ENCODE measurements at places on chromosomes 16 and 17. TPM values are rescaled to one million over a fixed set of nuclear protein-coding genes. Genes with fewer than 3 reads are reported as not detected.

DNA sequence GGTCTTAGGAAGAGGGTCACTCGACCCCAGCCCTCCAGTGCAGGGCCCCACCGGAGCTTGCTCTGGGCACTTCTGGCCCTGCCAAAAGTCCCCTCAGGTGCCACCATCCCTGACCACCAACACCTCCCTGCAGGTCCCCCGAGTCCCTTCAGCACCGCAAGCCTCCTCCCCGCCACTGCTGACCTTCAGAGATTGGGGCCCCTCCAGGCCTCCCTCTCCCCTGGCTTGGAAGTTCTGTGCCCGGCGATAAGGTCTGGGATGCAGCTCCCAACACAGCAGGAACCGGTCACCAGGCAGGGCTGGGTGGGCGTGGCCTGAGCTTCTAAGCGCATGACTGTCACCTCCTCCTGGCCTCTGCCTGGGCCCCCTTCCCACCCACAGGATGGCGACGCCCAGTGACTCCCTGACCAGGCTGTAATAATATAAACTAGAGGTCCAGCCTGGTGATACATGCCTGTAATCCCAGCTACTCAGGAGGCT lies 11.2 kb downstream of the PIEZO1 start:
- no peak for DNase-seq

Gene GAS7
- 47.1 TPM for total RNA-seq

DNA sequence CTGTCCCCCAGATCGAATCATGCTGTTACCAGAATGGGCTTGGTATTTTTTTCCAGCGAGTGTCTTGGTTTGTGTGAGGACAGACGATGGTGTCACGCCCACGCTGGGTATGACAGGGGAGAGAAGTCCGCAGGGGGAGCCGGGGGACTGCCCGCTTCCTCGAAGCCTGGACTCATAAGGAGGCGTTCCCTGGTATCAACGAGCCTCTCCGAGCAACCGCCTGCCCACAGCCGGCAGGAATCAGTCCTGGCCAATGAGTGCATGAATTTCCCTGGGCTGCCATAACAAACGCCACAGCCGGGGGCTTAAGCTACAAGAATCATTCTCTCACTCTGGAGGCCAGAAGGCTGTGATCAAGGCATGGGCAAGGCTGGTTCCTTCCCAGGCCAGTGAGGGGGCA lies 26.1 kb upstream of the JPH3 start:
- no peak for DNase-seq

Gene ZNF423
- 10.3 TPM for total RNA-seq

DNA sequence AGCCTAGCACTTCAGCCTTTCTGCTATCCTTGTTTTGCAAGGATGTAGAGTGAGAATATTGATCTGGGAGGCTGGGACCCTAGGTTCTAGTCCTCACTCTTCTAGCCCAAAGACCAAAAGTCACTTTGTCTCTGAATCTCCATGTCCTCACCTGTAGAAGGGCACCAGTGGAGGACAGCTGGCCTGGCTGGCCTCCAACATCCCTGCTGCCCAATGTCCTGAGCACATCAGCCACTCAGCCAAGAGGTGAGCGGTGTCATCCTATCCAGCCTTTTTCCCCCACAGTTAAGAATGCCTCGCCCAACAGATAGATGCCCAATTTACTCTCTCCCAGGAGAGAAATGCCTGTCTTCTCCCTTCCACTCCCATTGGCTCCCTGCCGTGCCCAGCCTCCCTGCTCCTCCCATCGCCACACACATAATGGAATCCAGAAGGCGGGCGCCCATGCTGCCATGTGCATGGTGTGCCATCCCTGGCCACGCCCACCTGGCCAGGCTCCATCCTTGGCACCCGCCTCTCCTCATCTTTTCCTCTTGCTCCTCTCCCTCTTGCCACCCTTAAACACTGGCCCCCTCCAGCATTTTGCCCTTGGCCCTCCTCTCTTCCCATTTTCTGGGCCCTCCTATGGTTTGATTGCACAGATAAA lies 157.3 kb upstream of the SDK2 start:
- no peak for DNase-seq
